Activated CD4-positive, alpha-beta T cell treated with anti-CD3 and anti-CD28 coated beads, Interleukin-2, amount 50 U/mL, for 16 hours (primary cell): ENCODE measurements at places on chromosomes 3 and 15.

GRCh38 chr3:133074977-133075376 lies 36.8 kb downstream of the TMEM108 start:
- no peak for DNase-seq

DNA sequence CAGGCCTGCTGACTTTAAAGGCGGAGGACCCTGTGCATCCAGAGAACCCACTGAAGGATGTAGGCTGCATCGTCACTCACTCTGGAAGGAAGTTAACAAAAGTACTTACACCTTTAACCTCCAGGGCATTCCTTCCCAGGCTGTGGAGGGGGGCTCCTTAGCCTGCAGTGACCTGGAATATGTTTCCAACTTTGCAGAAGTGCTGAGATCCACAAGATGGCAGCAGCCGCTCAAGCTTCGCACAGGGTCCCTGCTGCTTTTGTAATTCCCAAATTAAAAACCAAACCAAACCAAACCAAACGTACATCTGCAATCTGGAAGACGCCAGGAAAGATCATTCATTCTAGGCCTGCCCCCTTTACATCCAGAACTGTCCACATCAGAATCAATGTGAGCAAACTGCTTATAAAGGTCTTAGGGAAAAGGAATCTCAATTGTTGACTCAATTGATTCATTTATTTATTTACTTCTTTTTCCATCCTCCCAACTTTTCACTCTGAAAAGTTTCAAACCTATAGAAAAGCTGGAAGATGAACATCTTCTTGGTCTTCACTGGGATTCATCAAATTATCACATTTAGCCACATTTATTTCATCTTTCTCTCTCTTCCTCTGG lies 70.5 kb upstream of the KLHL25 start:
- DNase-seq, result peak; percentile 9

DNA sequence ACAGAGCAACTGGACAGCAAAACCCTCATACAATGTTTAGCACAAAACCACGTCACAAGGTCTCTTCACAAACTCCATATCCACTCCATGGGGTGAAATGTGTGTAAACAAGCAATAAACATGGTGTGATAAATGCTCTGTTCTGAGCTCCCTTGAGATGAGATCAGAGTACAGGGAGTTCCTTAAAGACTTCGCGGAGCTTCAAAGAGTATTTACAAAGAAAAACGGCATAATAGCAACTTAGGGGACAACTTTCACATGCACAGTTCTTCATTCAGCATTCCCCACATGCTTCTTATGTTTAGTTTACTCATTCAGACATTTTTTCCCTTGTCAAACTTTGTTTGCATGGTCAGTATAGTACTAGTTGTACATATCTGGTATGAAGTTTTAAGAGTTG lies 52.5 kb upstream of the SUCLG2 start:
- no peak for DNase-seq

DNA sequence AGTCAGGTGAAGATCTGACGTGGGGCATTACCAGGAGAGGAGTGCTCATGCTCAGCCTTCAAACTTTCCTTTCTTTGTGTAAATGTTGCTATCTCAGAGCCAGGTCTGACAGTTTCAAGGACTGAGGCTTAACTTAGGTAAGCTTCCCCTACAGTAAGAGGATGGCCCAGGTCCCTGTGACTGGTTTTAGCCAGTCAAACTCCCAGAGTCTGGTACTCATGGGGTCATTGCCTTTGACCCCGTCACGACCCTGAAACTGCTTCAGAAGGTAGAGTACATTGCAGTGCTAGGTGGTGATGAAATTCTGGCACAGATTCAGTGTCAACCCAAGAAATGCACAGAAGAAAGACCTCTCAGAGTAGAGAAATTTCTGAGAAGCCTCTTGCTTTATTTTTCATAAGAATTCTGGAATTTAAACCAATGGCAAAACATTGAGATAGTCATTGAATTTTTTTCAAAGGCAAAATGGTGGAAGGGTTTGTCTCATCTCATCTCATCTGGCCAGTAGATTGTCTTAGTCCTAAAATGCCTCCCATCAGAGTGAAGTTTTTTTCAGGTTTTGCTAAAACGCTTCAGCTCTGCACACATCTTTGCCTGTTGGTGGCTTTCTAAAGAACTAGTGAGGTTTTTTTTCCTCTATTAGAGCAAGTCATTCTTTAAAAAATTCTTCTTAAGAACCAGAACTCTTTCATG lies 23.1 kb downstream of the ZBTB38 start:
- DNase-seq, result no peak

DNA sequence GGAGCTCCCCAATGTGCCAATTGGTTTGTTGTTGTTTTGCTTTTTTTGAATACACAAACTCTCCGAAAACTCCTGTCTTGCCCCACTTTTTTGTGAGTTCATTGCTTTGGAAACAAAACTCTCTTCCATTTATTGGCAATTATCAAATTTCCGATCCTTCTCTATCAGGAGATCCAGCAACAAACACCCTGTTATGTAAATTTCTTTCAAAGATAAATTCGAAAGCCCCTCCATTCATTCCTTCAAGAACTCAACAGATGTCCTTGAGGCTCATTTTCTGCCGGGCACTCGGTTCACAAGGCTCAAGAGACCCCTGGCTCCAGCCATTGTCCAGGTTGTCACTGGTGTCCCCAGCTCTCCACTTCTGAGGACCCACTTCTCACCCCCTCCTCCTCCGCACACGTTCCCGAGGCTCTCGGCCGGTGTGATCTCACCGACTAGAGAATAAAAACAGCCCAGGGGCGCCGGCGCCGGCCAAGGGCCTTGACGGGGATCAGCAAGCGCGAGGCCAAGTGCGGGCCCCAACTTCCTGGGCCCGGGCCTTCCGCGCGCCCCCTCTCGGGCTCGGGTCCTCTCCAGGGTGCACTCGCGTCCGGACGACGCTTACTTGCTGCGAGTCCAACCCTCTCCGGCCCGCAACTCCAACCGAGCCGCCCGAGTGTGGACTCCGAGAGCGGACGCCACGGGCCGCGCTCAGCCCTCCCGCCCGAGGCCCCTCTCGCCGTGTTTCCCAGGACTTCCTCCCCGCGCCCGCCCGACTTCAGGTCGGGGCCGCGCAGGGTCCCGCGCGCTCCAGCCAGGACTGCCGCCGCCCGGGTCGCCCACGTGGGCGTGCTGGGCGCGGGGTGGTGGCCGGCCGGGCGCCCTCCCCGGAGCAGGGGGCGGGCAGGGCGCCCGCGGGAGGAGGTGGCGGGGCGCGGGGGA lies 533 bp upstream of the SMAD3 start:
- DNase-seq, result peak; percentile 42

GRCh38 chr3:132661101-132661500 lies 972 bp downstream of the UBA5 start:
- DNase-seq, result no peak

DNA sequence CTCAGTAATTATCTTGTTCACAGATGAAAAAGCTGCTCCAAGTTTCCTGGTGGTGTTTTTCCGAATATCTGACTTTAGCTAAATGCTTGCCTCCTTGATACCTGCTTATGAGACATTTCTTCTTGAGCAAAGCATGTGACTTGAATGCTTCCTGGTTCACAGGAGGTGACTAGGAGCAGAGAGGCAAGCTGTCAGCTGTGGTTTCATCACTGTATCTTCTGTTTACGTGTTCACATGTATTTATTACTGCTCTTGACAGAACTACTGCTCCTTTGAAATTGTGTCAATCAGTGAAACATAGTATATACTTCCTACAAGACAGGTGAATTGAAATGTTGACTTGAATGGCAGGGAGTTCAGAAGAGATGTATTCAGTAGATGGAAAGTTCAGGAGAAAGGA lies 8.9 kb upstream of the SPPL2A start:
- peak; percentile 6 for DNase-seq
